ENCODE measurements at places on chromosomes 16 and 17. TPM values are rescaled to one million over a fixed set of nuclear protein-coding genes. Genes with fewer than 3 reads are reported as not detected.

The TEX19 gene
- total RNA-seq, result not detected

The CORO1A gene
- total RNA-seq, result 4.2 TPM

The SLC47A2 gene
- total RNA-seq, result not detected

The PPP1R27 gene
- total RNA-seq, result not detected

The SPOP gene
- total RNA-seq, result 42.1 TPM

The TMEM114 gene
- total RNA-seq, result not detected

The FOXC2 gene
- total RNA-seq, result 1.7 TPM

The OR4D1 gene
- not detected for total RNA-seq

The CRYBA1 gene
- total RNA-seq, result not detected

The LRRC37A gene
- total RNA-seq, result not detected

The ABCA10 gene
- total RNA-seq, result 4.2 TPM

The SLC13A2 gene
- not detected for total RNA-seq

The CACNG5 gene
- total RNA-seq, result not detected

The CCR7 gene
- total RNA-seq, result not detected

The TMIGD1 gene
- not detected for total RNA-seq

The GSG1L gene
- not detected for total RNA-seq
